ENCODE measurements at places on chromosomes 11 and 22. TPM values are rescaled to one million over a fixed set of nuclear protein-coding genes. Genes with fewer than 3 reads are reported as not detected.

DNA sequence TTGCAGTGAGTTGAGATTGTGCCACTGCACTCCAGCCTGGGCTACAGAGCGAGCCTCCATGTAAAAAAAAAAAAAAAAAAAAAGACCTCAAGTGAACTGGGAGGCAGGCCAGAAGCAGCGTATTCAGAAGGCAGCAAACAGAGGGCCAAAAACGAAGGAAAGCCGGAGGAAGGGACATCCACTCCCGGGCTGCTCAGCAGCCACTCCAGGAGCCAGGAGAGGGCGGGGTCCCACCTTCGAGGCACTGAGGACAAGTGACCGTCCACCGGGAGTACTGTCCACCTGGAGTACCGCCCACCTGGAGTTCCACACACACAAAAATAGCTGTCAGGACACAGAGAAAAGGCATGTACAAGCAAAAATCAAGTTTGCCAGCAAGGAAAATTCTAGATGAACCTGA is 5.5 kb downstream of the TOLLIP start:
- no peaks in the 10 kb centered on the region for H3K36me3 ChIP-seq
- no peaks in the 10 kb centered on the region for H3K27me3 ChIP-seq
- peak; percentile 64 for DNase-seq
- peak overlapping the region; percentile 58 for H3K27ac ChIP-seq
- H3K4me1 ChIP-seq = peaks cover 70% of the 10 kb centered on the region

- peaks cover 3% of the 10 kb centered on the region for H3K4me1 ChIP-seq
- no peaks in the 10 kb centered on the region for H3K36me3 ChIP-seq
- H3K27me3 ChIP-seq = no peaks in the 10 kb centered on the region
Measured at GRCh38 chr11:101870510-101870909, 44.3 kb upstream of the CEP126 start.

DNA sequence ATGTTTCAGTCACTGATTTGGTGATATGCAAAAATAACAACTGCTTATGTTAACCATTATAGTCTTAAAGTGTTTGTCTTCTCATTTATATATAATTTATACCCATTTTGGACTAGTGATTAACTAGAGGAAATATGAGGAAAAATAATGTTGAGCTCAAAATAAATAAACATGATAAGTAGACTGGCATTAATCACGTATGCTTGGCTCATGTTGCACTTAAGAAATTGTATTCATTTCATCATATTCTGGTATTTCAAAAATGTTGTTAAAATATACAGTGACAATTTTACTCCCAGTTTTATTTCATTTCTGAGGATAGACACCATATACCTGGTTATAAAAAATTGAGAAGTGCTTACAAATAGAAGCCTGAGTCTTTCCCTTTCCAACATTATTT is 3.8 kb upstream of the OR10D3 start:
- no peaks in the 10 kb centered on the region for H3K36me3 ChIP-seq
- DNase-seq = no peak
- H3K4me3 ChIP-seq = no peak overlapping the region
- no peaks in the 10 kb centered on the region for H3K27me3 ChIP-seq
- no peak overlapping the region for H3K27ac ChIP-seq
- H3K4me1 ChIP-seq = no peaks in the 10 kb centered on the region

OR51D1 gene
- not detected for total RNA-seq

- H3K4me1 ChIP-seq = no peaks in the 10 kb centered on the region
- peak overlapping the region; percentile 99 for H3K27ac ChIP-seq
- peak overlapping the region; percentile 53 for H3K4me3 ChIP-seq
- peak; percentile 53 for DNase-seq
Measured at GRCh38 chr11:12674936-12675696, 895 bp downstream of the TEAD1 start.

DNA sequence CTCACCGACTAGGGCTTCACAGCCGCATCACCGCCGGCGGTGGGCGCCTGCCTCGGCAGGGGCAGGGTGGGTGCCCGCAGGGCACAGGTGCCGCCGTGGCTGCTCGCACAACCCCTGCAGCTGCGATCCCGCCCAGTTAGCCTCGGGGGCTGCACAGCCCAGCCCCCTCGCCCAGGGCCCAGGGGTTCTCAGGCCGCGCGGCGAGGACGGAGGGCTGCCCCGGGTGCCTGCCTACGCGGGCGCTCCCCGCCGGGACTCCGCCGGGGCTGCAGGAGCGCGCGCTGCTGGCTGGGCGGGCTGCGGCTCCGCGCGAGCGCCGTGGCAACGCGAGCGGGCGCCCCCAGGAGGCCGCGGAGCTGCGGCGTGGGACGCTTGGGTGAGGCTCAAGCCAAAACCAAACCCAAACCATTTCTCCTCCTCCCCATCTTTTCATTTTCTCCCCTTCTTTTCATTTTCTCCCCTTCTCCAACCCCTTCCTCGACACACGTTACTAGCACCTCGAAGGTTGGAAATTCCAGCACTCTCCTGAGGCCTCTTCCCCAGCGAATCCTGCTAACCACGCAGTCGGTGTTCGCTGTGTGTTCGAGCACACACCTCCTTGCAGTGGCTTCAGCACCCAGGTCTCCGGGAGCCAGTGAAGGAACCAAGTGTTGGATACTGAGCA is at the start of gene MICAL3:
Gene MICAL3 (minus strand): TSS at position 286 of the 664 bp plus-strand sequence. CDS start 117,749 bp downstream, outside the sequence.
- peak within 1 kb of the TSS; percentile 71 for H3K4me3 ChIP-seq
- DNase-seq = peak; percentile 78
- no peaks in the 10 kb centered on the region for H3K36me3 ChIP-seq
- H3K4me1 ChIP-seq = peaks cover 6% of the 10 kb centered on the region

CREB3L1 gene
- total RNA-seq = 0.25 TPM

NCR3LG1 gene
- total RNA-seq = 0.42 TPM
